ENCODE measurements at places on chromosomes 7 and 10.
A peak's percentile ranks its signal among the peaks of the same experiment; 100 is the strongest.

DNA sequence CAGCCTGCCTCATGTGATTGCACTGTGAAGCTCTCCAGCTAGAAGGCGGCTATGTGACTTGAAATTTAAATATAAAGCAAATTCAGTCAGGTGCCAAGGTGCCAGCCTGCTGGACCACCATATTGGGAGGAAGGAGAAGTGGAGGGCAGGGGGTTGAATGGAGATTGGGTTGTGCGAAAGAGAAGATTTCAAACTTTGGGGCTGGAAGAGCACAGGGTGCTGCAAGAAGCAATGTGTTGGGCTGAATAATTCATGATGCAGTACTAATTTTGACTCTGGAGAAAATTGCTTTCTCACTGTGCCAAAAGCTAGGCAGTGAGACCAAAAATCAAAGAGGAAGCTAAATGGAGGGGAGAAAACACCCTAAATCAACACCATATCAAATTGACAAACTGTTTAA is 335.3 kb downstream of the NRG3 start:
- DNase-seq: no peak

- no peak for DNase-seq
Observed at GRCh38 chr7:107499731-107500130, 29.9 kb downstream of the GPR22 start.

DNA sequence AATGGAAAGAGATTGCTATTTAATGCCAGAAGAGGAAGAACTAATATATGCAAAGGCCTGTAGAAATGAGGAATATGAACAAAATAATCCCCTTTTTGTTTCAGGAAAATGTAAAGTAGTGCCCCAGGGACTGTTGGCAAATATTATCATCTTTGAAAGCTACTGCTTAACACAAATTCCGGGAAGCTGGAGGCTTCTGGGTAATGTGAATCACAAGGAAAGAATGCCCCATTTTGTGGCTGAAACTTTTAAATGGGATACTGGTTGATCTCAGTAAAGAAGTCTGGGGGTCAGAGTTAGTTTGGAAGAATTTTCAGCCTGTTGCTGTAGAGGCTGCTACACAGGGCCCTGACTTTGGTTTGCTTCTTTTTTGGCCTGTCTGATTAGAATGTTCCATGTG is 141.0 kb downstream of the PTEN start:
- DNase-seq: no peak

- DNase-seq: peak; percentile 88
Observed at GRCh38 chr10:110410329-110411046, 87.2 kb upstream of the DUSP5 start.

DNA sequence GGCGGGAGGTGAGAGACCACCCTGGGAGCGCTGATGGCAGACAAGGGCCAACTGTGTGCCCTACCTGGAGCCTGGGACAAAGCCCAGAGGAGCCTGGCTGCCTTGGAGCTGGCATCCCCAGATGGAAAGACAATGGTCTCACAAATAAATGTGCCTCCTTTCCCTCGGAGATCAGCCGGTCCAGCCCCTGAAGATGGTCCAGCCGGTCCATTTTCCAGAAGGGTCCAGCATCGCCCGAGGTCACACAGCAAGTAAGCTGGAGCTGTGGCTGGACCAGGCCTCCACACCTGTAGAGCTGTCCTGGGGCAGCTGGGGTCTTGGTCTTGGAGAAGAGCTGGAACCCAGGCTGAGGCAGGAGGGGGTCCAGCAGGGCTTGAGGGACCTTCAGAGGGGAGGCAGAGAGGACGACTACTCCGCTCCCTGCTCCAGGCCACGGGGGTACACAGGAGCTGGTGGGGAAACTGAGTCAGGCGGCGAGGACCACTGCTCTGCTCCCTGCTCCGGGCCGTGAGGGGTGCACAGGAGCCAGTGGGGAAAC is 3.6 kb downstream of the ELFN1 start:
- peak; percentile 66 for DNase-seq

GRCh38 chr7:140673774-140674155 is 1.0 kb downstream of the ADCK2 start:
- no peak for DNase-seq

Data from posterior vena cava (tissue), 2 donors.